ENCODE measurements at places on chromosomes 2 and 18.

- peak; percentile 35 for DNase-seq
Measured at GRCh38 chr2:241724259-241724974, 10.0 kb upstream of the D2HGDH start.

- no peak for DNase-seq
Measured at GRCh38 chr2:15427987-15428386, 133.1 kb downstream of the NBAS start.

DNA sequence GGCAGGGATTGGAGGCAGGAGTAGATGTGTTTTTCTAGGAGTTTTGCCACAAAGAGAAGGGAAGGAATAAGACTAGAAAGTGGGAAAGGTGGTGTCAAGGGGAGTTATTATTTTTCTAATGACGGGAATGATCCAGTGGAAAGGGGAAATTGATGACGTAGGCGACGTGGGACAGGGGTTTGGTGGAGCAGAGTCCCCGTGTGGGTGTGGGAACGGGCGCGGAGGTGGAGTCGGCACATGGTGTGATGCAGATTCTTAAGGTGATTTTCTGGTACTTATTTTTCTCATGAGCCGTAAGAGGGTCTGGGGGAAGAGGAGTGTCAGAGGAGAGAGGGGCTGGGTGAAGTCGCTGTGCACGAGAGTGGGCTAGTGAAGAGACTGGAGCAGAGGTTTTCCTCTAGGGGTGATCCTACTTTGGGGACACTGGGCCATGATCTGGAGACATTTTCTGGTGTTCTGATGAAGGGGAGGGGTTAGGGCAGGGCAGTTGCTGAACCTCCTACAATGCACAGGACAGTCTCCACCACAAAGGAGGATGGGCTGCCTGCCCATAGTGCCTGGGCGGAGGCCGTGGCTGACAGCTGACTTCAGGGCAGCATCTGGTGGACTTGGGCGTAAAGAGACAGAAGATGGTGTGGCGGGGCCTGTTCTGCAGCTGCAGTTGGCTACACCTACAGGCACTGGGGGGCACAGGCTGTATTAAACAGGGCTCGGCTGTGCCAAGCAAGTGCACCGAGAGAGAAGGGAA, 30.0 kb downstream of the TRAF3IP1 start:
- DNase-seq, result no peak

DNA sequence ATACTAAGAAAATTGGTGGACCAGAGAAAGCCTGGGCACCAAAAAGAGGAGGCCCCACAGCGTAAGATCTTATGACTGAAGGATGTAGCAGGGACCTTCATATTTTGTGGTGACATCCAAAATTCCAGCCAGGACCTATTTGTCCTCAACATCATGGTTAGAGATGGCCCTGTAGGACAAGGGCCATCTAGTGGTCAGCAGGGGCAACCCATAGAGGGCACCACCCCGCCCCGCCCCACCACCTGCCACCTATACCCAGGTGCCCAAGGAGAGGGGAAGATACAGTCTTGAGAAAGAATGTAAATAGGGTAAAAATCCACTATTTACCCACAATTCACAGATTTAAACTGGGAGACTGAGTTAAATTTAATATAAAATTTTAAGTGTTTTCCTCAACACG, 59.6 kb upstream of the TMEM163 start:
- DNase-seq, result no peak

DNA sequence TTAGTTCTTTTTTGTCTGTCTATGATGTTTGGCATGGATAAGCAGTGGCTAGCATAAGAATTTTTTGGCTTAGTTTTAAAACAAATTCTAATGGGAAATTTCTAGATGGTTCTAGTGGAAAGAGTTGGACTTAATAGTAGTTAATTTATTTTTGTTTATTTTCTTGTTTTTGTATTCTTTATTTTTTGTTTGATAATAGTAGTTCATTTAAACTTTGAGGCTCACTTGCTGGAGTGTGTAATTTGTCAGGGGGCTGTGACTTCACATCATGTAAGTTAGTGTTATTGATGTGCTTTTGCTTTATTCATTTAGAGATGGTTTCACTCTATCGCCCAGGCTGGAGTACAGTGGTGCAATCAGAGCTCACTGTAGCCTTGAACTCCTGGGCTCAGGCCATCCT, 43.7 kb upstream of the KLF11 start:
- DNase-seq, result no peak

DNA sequence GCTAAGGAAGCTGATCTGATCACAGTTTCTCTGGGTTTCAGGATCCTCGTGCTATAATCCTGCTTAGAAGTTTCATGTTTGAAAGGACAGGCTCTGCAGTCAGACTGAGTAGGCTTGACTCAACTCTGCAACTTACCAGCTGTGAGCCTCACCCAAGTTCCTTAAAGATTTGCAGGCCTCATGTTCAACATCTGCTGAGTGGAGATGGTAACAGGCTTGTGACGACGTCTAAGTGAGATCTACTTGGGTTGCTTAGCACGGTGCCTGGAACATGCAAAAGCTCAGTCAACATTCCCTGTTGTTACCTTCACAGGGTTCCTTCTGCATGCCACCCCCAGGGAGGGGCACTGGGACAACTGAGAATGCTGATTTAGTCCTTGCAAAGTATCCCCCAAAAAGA, 164.2 kb downstream of the C1D start:
- no peak for DNase-seq

- no peak for DNase-seq
Measured at GRCh38 chr2:240162939-240163714, 22.7 kb upstream of the OTOS start.

DNA sequence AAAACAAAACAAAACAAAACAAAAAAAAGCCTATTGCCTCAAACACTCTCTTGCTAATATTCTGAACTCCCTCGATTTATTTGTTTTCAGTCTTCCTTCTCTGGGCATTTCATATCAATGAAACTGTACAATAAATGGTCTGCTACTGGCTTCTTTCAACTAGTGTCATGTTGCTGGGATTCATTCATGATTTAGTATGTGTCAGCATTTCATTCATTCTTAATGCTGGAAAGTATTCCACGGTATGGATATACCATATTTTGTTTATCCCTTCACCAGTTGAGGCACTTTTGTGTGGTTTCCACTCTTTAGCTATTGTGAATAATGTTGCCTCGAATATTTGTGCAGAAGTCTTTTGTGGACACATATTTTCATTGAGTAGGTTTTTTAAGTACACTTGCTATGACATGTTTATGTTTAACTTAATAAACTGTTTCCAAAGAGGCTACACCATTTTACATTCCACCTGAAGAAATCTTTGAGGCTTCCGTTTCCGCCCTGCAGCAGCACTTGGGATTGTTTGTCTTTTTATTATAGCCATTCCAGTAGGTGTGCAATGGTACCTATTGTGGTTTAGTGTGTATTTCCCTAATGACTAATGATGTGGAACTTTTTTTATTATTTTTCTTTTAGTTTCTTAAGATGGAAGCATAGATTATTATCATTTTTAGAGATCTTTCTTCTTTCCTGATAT, 543.6 kb upstream of the SOX11 start:
- DNase-seq, result no peak

- DNase-seq, result no peak
Measured at GRCh38 chr2:157107460-157107859, 150.0 kb upstream of the GALNT5 start.

- peak; percentile 71 for DNase-seq
Measured at GRCh38 chr2:106095478-106096298, 98.4 kb downstream of the UXS1 start.

GRCh38 chr2:86695053-86695691, 24.9 kb upstream of the RMND5A start:
- no peak for DNase-seq

DNA sequence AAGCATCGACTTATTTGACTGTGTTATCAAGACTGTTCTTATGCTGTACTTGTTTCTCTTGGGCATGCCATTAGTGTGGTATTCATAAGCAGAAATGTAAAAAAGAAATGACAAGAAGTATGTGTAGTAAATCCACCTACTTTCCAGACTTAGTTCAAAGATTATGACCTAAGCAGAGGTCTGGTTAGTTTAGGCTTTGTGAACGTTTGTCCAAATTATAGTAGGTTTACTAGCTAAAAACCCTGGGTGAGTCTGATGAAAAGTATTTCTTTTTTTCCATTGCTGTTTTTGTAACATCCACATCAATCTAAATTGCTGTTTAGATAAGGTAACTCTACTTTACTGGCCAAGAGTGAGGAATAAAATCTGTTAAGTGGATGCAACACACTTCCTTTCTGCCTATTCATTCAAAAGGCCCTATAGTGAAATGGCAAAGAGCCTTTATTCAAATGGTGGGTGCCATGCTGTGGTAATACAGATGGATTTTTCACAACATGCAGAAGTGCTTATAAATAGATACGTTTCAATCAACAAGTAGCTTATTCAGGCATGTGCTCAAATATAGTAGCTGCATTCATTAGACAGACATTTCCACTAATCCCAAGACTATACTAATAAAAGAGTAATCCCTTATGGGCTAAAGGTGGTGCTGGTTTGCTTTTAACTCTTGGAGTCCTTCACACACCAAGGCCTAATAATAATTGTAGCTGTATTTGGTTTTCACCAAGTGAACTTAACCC, 122.5 kb upstream of the LTBP1 start:
- DNase-seq, result no peak

DNA sequence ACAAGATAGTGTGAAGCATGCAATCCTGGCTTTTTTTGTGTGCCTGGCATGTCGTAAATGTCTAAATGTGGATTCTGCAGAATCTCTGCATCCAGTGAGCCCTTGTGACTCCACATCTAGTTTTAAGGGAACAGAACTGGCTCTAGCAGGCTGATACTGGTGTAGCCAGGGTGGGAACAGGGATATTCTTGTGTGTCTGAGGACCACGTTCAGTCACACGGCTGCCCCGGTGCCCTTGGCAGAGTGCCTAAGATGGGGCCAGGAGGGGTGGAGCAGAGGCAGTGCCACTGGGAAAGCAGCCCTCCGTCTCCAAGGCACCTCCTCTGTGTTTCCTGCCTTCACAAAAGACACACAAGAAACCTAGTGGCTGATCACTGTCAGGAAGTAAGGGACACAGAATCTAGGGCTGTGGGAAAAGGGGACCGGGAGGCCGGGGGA, 91.5 kb upstream of the PARD3B start:
- no peak for DNase-seq

- no peak for DNase-seq
Measured at GRCh38 chr2:23050388-23050787, 334.6 kb upstream of the KLHL29 start.

GRCh38 chr18:28074076-28074475, 102.9 kb downstream of the CDH2 start:
- no peak for DNase-seq

DNA sequence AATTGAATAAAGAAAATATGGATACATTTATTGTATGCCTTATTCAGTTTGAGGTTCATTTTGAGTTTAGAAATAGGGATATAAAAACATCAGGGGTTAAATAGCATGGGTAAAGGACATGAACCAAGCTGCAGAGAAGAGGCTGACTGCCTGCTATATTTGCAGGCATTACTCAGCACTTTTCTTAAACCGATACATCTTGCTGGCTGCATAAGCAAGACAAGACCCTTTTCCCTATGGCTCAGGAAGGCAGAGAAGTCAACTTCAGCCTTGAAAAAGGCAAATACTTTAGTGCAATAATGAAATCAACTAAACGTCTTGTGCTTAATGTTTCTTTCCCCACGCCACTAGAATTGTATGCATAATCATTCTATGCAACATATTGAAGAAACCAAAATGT, 36.4 kb downstream of the SCN1A start:
- DNase-seq, result no peak

DNA sequence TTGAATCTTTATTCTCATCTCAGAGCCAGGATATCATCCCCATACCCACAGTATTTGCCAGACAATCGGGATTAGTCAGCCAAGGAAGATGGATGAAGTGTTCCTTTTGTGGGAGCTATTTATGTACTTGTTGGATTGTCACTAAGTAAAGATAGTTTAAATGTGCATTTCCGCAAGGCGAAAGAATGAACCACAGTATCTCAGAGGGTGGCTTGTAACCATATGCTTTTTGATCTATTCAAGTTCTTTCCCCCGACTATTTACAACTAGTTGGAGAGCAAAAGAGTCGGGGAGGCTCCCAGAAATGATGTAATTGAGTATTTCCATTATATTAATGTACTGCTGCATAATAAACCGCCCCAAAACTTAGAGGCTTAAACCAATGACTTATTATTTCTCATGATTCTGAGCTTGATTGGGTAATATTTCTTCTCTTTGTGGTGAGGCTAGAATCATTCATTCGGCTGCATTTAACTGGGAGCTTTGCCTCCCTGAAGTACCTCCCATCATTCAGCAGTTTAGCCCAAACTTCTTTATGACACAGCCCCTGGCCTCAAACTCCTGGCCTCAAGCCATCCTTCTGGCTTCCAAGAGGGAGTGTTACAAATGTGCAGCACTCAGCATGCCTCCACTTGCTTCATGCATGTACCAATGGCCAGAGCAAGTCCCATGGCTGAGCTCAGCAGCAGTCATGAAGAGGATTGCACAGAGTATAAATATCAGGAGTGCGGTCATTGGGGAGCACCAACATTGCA, 423.7 kb downstream of the METTL4 start:
- DNase-seq, result no peak

- DNase-seq, result no peak
Measured at GRCh38 chr2:16322308-16323125, 343.1 kb downstream of the CYRIA start.

DNA sequence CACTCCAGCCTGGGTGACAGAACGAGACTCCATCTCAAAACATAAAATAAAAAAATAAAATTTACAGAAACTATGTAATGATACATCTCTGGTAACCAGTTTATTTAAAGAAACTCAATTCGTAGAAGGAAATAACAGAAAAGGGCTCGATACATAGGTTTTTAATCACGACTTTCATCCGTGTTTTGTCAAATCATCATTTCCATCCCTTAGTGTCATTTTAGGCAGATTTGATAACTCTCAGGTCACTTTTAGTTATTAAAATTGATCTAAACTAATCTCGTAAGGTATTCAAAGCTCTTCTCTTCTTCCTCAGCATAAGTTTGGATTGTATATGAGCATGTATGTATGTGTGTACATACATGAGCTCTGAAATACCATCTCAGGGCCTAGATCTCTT, 59.3 kb upstream of the SPTBN1 start:
- no peak for DNase-seq

GRCh38 chr18:59690186-59690982, 6.8 kb downstream of the CCBE1 start:
- DNase-seq, result no peak

DNA sequence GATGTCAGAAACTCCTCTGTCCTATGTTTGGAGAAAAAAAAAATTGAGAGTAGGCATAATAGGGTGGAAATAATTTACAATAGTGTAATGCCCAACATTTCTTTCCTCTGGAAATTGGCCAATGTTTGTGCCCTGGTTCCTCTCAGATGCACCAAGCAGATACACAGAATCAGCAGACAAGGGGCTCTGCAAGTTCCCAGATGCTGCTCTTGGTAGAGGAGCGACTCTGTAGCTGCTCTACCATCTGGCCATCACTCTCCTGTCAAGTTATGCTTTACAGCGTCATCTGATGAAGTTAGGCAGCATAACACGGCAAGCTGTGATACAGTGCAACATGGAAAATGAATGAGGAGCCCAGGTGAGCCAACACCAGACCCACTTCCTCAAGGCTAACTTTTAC, 1.6 kb downstream of the DYTN start:
- no peak for DNase-seq

GRCh38 chr2:21356086-21356856, 232.5 kb downstream of the TDRD15 start:
- DNase-seq, result no peak
